ENCODE measurements at places on chromosomes 11 and 22.

- no peak for DNase-seq
Measured at GRCh38 chr11:96052921-96053651, 129.2 kb upstream of the MTMR2 start.

DNA sequence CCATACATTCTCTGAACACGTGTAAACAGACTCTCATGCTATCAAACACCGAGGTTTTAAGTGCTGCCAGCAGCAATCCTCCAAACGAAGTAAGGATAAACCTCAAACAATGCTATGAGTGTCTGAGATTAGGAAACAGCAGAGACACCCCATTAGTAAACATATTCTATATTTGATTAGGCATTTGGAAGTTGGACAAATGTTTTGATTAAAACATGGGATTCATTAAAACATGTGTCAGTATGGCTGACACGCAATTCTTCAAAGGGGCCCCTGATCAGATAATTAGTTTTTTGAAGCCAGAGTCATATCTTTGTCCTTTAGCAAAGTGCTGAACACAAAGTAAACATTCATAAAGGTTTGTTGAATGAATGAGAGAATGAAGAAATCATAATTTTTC is 33.2 kb upstream of the BLID start:
- no peak for DNase-seq

DNA sequence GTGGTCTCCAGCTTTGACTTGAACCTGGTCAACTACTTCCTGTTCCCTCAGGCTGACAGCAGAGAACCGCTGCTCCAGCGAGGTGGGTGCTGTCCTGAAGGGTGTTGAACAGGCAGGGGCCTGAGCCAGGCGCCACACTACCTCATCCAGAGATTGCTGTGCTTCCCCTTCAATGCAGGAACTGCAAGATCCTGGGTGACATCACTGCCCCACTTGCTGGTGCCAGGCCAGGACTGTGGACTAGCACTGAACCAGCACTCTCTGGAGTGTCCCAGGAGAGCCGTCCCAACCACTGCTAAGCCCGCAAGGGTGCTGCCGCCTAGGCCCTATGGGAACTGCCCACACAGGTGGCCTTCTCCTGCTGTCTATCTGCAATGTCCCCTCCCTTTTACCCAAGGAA is 51.7 kb downstream of the GAB4 start:
- no peak for DNase-seq

- no peak for DNase-seq
Measured at GRCh38 chr11:133343951-133344350, 188.3 kb downstream of the OPCML start.

- DNase-seq: no peak
Measured at GRCh38 chr11:11206484-11206883, 146.6 kb downstream of the CSNK2A3 start.

DNA sequence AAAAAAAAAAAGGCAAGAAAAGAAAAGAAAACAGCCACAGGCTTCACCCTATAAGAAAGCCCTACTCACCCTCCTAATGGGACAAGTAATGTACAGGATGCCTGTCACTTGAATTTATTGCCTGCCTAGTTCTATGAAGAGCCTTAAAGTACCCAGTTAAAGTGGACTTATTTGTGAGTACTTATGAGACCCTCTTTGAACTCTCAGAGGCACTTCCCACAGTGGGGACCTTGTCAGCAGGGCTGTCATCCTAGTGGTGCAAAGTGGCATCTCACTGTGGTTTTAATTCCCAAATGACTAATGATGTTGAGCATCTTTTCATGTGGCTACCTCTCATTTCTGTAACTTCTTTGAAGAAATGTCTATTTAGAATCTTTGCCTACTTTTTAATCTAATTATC is 41.8 kb upstream of the BARX2 start:
- DNase-seq: no peak

GRCh38 chr11:48020092-48020755 is 39.9 kb downstream of the PTPRJ start:
- DNase-seq: no peak

GRCh38 chr11:37699644-37700043 is 1101.6 kb upstream of the RAG2 start:
- DNase-seq: no peak

GRCh38 chr11:88358040-88358431 is 20.5 kb upstream of the CTSC start:
- DNase-seq: no peak

GRCh38 chr11:66607126-66607834 is 9.2 kb upstream of the RBM14 start:
- no peak for DNase-seq

- DNase-seq: no peak
Measured at GRCh38 chr11:128283451-128283850, 303.9 kb downstream of the ETS1 start.

GRCh38 chr11:36976741-36977140 is 378.7 kb upstream of the RAG2 start:
- DNase-seq: no peak

DNA sequence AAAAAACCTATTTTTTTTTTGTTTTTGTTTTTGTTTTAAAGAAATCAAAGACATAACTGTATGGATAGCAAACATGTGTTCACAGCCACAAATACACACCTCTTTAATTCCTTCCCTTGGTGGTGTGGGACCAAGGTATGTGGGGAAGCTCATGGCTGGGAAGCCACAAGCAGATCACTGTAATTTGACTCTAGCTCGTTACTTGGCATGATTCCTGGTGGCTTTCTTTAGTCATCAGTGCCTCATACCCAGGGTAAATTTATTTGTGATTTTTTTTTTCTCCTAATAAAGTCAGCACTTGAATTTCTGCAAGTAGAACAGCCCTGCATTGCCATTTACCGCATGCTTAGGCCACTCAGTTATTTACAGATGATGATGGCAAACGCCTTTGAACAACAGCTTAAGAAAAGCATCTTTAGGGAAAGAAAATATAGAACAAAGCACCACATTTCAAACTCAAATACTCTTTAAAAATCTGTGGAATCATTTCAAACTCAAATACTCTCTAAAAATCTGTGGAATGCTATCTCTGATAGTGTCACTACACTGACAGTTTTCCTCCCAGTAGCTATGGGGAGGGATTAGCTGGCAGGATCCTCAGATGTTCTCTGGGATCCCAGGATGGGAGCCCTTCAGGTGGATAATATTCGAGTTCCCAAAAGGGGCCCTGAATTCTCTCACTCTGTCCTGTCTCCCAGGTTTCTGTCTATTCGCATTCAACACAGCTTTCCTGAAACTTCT is 687.2 kb downstream of the OPCML start:
- DNase-seq: no peak

DNA sequence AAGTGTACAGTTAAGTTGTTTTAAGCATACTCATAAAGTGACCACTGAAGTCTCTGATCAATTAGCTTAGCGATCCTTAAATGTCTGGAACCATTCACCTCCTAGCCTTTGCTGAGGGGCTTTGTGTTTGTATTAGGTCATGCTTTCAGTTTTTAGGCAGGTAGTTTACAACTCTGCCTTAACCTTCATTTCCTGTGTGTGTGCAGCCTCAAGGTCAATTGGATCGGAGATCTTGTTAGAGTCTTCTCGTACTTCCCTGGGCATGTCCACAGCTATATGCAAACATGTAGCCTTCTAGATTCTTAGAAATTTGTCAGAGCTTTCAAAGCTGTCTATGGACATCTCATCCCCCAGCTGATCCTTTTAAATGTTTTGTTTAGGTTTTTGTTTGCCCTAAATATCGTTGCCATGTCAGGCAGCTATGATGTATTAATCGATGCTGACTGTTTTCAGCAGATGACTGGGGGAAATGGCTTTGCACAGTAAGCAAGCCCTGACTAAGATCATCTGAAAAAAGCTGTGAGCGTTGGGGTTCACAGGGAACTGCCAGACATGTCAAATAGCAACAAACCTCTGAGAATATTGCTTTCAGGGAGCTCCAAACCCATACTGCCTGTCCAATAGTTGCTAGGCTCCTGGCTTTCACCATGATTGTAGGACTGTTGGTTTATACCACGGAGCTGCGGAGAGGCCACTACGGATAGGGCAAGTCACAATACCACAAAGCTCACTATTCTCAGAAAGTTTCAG is 45.6 kb downstream of the GLYAT start:
- no peak for DNase-seq

DNA sequence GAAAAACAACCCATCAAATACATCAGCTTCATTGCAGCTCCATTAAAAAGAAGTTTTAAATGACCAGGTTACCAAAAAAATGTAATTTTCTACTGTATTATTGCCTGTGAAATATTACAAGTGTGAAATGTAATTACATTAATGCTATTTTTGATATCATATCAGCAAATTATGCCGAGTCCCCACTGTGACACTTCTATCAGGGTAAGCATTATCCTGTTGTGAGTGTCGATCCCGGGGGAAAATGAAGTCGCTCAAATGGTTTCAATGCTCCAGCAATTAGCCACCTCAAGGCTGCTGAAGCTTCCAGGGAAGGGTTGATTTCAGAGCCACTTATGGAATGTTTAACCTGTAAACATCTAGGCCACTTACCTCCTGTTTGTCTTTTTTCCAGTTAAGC is 70.4 kb downstream of the RCN1 start:
- no peak for DNase-seq

DNA sequence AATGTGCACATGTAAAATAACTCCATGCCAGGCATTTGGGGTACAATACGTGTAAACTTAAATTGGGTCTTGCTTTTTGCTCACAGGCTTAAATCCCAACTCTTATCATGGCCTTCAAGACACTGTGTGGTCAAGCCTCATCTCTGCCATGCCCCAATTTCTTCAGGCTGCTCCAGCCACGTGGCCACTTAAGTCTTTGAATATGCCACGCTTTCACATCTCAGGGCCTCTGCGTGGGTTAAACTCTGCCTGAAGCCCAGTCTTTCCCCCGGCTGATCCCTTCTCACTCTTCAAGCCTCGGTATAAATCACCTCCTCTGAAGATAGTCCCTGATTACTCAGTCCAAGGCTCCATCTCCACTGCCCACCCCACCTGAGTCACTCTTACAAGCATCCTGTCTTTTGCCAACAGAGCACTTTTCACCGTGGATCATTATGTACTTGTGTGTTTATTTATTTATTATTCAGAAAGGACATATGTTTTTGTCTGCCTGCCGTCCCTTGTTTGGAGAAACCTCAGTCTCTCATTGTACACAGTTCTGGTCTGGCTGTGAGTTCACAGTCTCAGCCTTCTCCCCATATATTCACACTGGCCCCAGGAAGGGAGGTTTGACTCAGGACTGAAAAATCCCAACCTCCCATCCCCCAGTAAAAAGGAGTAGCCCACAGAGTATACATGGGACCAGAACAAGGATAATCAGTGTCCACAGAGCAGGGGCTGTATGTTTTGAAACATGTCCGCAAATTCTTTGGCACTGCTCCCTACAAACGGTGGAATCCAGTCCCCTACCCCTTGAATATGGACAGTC is 344.7 kb downstream of the MN1 start:
- DNase-seq: no peak

GRCh38 chr11:66881927-66882452 is 25.1 kb downstream of the LRFN4 start:
- no peak for DNase-seq

DNA sequence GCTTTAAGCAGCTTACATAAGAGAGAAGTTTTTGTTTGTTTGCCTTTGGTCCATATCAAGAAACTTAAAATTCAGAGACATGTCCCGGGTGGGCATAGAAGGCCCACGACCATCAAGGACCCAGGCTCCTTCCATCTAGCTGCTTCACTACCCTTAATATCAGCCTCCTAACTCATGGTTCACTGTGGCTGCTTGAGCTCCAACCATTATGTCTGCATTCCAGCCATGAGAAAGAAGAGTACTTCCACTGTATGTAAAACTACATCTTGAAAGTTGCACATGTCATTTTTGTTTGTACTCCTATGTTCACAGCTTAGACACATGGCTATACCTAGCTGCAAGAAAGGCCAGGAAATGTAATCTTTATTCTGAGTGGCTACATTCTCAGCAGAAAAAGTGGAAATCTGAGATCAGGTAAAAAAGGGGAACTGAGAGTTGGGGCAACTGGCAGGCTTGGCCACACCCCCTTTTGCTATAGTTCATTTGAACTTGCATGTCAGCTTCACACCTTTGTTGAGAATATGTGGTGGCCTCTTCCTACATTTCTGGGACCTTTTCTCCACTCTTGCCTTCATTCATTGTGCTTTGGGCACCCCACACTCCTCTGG is 81.3 kb upstream of the TP53I11 start:
- DNase-seq: no peak

DNA sequence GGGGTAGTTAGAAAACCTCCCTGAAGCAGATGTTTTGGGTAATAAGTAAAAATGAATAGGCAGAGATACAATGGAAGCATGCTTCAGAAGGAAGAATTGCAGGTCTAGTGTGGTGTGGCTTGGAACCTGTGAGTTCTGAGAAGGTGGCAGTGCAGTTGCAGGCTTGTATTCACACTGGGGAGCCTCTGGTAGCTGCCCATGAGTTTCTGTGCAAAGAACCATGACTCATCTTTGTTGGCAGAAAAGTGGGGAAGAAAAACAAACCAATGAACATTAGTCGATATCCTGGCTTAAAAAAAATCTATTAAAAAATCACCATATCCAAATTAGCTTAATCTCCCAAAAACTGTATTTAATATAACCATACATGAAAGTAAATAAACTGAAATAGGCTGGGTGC is 232.6 kb downstream of the FAT3 start:
- DNase-seq: no peak

GRCh38 chr11:96472085-96472484 is 82.3 kb downstream of the JRKL start:
- no peak for DNase-seq

DNA sequence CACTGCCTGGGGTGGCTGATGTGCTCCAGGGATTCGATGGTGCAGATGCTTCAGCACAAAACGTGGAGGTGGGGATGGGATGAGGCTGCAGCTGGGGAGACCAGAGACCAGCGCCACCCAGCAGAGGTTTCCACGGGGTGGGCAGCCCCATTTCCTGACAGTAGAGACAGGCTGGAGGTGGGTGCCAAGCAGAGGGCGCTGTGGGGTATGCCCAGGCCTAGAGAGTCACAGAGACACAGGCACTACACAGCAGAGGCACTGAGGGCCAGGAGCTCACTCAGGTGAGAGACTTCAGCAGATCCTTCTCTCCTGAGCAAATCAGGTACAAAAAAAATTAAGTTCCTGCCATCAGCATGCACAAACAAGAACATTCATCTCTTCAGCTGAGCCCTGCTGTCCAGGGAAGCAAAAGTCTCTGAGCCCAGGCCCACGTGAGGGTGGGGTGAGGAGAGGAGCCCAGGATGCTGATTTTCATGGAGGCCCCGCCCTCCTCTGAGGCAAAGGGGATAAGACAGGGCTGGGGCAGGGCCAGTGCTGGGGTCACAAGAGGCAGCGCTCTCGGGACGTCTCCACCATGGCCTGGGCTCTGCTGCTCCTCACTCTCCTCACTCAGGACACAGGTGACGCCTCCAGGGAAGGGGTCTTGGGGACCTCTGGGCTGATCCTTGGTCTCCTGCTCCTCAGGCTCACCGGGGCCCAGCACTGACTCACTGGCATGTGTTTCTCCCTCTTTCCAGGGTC is 53.1 kb downstream of the GGTLC2 start:
- DNase-seq: no peak

DNA sequence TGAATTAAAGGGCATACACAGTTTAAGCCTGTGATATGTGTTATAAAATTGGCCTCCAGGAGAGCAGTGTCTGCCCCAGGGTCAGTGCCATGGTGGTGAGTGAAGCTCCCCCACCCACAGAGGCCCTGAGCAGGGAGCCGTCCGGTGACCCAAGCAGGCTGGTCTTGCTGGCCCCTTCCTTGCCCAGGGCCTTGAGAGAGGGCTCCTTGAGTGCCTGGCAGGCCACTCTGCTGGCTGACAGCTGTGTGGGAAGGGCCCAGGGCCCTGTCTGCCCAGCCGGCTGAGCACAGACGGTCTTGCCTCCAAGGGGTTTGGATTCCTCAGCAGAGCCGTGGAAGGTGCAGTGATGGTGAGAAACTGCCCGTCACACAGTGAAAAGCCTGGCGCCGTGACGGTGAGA is 25.9 kb downstream of the PTDSS2 start:
- no peak for DNase-seq

GRCh38 chr11:35256296-35256695 is 117.3 kb downstream of the CD44 start:
- DNase-seq: no peak
